ENCODE measurements at places on chromosomes 5 and 9.

GRCh38 chr5:141440341-141440740 is 10.0 kb downstream of the PCDHGA12 start:
- no peak for DNase-seq

DNA sequence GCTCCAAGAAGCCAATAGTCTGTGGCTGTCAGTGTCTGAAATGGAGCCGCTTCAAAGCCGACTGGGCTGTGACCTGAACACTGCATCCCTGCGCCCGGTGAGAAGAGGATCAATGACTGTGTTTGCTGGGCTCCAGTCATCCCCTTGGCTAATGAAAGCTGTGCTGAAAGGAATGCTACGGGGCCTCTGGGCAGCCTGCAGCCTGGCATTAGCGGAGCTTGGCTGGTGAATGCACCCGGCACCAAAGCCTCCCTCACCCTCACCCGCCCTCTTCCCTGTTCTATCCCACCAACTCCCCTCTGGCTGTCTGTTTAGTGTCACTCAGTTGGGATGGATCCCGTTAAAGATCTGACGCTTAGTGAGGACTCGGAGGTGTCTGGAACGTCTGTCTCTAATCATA is 355.3 kb downstream of the BNC2 start:
- no peak for DNase-seq

DNA sequence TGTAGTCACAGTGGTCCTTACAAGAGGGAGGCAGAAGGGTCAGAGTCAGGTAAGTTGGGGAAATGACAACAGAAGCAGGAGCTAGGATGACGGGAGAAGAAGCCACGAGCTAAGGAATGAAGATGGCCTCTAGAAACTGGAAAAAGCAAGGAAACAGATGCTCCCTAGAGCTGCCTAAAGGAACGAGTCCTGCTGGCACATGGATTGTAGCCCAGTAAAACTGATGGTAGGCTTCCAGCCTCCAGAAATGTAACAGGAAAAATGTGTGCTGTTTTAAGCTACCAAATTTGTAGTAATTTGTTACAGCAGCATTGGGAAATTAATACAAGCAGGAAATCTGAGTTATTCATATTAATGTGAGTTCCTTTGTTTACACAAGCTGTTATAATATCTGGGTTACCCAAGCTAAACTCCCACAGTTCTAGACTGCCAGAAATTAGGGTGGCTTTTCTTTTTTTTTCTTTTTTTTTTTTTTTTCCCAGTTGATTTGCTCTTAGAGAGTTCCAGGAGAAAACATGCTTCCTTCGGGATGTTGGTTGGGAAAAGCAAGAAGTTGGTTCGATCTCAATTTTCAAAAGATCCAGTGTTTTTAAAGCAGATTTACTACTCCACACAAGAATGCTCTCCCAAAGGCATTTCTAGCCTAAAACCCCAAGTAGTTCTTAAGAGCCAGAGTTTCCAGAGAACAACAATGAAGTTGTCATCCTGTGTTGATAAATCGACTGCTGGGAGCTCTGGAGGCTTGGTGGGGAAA is 400.0 kb upstream of the SLC24A2 start:
- DNase-seq, result no peak

DNA sequence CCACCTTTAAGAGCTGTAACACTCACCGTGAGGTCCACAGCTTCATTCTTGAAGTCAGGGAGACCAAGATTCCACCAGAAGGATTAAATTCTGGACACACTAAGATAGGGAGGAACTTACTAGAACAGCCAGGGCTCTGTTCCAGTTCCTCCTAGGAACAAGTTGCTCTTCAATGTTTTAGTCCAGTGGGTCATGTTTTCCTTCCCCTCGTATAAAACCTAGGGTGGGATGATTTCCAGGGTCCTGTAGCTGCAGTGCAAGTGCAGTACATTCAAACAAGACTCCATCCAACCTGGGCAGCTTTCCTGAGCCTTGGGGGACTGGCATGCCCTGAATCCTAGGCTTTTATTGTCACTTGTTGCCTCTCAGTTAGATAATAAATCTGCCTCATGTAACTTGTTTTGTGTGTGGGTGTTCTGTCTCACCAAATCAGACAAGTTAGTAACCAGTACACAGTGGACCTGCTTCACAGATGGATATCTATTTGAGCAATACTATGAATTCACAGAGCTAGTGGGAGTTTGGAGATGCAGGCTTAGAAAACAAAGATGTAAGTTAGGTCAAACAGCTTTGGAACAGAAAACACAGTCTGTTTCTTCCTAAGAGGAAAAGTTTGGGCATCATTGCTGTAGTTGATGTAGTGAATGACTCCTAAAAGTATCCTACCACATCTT is 405.6 kb downstream of the GABRG2 start:
- no peak for DNase-seq

- no peak for DNase-seq
Measured at GRCh38 chr9:34759432-34760134, 49.6 kb upstream of the CCL21 start.

GRCh38 chr5:157269165-157269671 is 3.3 kb downstream of the CYFIP2 start:
- DNase-seq, result no peak

DNA sequence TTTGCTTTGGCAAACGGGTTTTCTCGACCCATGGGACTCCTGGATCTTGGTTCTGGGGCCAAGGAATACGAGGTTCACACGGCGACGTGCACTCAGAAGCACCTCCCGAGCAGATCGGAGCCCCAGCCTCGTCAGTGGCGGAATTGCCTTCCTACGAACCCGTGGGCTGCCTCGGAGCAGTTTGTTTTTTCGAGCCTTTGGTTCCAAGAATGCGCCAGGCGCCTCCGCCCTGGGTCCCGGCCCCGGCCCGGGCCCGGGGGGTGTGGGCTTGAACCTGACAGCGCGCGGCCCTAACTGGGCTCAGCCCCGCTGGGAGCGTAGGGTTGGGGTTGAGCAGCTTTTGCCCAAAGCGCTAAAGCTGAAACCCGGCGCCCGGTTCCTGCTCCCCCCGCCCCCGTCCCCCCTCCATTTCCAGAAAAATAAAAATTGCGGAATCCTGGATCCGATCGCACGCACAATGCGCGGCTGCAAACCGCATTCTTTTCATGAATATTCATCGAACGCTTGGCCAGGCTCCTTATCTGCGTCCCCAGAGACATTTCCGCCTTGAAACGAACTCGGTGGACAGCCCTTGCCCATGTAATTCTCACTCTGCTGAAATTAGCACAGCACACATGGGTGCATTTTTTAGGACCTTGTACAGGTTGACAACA is 1.0 kb downstream of the BASP1 start:
- DNase-seq, result peak; percentile 49

GRCh38 chr9:135787317-135787716 is 85.3 kb downstream of the KCNT1 start:
- no peak for DNase-seq

- no peak for DNase-seq
Measured at GRCh38 chr5:102139029-102139428, 157.1 kb downstream of the SLCO4C1 start.

DNA sequence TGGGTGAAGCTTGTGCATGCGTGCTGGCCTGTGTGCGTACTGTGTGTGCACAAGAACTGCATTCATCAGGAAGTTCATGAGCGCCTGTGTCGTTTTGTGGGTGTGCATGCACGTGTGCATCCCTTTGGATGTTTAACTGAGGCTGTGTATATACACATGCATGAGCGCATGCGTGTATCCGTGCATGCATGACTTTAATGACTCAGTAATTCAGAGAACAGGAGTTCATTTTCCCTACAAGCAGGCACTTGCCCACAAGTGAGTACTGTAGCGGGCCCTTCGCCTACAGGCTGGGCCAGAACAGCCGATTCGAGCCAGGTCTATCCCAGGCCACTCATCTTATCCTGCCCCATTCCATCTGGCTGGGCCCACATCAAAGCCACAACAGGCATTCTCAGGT is 29.8 kb downstream of the CORO2A start:
- DNase-seq, result no peak

DNA sequence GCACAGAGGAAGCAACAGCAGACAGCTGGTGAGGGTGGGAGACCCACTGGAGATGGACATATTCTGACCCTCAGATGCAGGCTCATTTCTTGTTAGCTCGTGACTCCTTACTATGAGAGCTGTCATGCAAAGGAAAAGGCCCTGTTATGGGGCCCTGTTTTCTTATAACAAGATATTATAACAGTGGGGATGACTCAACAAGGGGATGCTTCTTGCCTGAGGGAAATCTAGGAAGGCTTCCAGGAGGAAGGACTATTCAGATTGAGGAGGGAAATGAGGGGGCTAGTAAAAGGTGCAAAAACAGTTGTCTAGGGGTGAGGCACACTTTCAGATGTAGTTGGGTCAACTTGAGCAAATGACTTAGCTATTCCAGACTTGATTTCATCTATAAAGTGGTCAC is 83.0 kb downstream of the DAB2IP start:
- DNase-seq, result no peak

- peak; percentile 58 for DNase-seq
Measured at GRCh38 chr5:139574641-139575312, 13.6 kb downstream of the UBE2D2 start.

DNA sequence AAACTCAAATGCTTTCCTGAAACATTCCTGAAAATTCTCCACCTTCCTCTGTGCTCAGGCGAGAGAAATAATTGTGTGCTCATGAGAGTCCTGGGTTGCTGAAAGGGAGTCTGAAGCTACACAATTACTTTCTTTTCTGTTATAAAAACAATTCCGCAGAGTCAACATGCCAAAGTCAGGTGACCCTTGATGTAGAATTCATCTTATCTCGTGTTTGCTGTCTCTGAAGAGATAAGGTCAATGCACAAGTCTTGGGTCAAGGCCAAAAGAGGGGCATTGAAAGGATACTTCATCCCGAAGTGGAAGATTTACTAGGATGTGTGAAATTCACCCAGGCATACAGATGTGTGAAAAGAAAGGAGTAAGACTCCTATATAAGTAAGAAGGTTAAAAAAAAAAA is 493.5 kb downstream of the SEMA5A start:
- no peak for DNase-seq

GRCh38 chr5:135887881-135888614 is 7.6 kb downstream of the IL9 start:
- no peak for DNase-seq

DNA sequence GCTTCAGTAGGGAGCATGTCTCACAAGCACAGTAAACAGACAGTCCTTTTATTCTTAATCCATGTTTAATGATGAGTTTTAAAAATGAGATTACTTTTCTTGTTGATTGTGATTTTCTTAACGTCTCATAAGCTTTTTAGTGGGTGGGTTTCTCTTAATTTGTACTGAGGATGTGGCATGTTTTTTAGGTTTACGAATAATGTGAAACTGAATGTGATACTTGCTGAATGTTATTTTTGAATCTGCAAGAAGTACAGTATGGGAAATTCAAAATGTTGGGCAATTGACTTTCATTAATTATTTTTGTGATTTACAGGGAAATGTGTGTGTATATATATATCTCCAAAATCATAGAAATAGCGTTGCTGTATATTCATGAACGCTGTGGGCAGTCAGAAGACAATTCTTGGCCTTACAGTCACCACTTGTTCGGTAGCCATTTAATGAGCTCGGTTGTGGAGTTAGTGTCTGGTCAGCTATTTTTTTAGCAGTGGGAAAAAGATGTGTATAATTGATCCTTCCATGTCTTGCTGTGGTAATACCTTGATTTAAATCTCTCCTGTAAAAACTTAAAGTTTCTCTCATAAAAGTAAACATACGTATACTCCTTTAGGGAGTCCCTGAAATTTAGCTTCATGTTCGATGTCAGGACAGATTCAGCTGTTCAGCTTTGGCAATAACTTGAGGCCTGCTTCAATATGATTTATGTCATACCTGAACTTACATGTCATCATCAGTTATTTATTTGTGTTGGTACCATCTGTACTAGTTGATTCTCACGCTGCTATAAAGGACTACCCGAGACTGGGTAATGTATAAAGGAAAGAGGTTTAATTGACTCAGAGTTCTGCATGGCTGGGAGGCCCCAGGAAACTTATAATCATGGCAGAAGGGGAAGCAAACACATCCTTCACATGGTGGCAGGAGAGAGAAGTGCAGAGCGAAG is 15.0 kb downstream of the ICE1 start:
- no peak for DNase-seq

GRCh38 chr9:95772320-95773052 is 103.0 kb upstream of the ERCC6L2 start:
- no peak for DNase-seq

- DNase-seq, result no peak
Measured at GRCh38 chr9:28121366-28121765, 548.1 kb upstream of the C9orf72 start.

DNA sequence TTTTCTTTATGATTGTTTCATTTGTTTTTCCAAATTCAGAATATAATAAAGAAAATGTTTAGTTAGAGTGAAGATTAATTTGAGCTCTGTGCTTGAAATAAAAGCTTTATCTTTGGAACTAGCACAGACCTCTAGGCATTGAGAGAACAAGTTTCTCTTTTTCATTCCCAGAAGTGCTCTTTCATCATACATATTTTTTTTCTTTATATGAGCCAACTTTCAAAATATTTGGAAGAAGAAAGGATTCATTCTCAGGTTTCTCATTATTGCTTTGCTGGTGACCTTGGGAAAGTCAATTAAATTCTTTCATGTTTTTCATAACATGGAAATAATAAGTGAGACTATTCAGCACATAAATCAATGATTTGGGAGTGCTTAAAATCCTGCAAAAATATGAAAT is 16.8 kb downstream of the CTXN3 start:
- DNase-seq, result no peak

DNA sequence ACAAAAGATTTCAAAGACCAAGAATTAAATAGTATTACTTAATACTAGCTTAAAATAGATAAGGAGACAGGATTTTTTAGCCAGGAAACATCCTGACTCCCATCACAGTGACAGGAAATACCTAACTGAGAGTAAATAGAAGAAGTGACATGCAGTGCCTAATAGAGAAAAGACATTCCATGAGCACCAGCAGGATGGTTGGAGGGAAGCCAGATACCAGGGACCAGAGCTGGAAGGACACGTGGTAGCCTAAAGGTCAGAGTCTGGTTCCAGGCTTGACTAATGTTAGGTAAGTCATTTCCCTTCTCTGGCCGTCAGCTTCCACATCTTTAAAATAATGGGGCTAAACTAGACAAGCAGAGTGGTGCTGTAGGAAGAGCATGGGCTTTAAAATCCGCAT is 41.6 kb downstream of the CDK5RAP2 start:
- DNase-seq, result no peak

GRCh38 chr9:98955259-98955658 is 11.6 kb downstream of the COL15A1 start:
- no peak for DNase-seq

GRCh38 chr9:21395778-21396717 is 10.8 kb upstream of the IFNA2 start:
- DNase-seq, result peak; percentile 31

GRCh38 chr9:112784020-112784785 is 33.6 kb downstream of the SNX30 start:
- DNase-seq, result no peak

- DNase-seq, result no peak
Measured at GRCh38 chr5:67809589-67809988, 406.0 kb upstream of the PIK3R1 start.

DNA sequence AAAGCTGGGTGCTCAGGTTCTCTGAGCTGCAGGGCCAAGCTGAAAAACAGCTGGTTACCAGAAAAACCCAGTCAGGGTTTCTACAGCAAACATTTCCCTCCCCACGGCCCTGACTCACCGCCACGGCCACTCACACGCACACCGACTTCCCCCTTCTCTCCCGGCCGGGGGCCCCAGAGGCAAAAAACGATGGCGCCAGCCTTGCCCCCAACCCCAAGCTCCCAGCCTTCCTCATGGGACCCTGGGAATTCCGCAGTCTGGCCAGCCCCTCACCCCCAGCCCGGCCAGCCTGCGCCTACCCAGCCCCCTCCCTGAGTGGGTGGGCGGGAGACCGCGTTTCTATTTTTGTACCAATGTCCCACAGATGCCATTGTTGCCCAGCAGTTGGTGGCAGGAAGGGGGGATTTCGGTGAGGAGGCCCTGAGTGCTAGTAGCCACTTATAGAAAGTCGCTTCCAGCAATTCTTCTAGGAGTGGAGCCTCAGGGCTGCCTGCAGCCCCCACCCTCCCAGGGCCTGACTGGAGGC is 18.4 kb downstream of the ENG start:
- DNase-seq, result no peak

Data from hematopoietic multipotent progenitor cell treated with erythropoietin and hydrocortisone succinate and interleukin-3 and kit ligand, for 8 days (in vitro differentiated cells).